NAMALWA (cell line): ENCODE measurements at places on chromosomes 3 and 15.

DNA sequence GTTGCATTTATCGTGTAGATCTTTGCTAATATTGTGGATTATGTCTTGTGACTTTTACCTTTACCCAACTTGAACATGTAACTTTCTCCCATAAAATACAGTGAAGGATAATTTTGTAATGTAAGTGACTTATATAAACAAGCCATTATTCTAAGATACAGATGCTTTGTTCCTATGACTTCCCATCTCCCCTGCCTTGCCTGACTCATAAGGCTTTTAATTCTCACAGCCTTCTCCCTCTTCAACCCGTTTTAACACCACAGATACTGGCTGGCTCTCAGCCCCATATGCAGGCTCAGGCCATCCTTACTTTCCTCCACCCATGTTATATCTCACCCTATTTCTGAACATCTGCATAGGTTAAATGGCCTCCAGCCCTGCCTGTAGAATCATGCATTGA lies 4.1 kb downstream of the CCNDBP1 start:
- DNase-seq: no peak

DNA sequence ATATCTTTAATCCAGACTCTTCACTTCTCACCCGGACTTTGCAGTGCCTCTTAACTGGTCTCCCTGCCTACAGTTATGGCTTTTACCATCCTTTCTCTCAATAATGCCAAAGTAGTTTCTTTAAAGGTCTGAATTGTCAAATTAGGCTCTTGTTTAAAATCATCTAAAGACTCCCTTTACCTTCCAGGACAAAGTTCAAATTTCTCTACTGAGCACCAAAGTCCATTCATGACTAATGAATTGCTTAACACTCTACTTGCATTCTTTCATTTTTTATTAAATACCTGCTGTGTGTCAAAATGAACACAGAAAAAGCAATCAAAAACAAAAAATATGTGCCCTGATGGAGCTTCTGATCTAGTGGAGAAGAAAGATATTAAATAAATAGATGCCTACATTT lies 472.4 kb upstream of the UBE2E2 start:
- DNase-seq: no peak

DNA sequence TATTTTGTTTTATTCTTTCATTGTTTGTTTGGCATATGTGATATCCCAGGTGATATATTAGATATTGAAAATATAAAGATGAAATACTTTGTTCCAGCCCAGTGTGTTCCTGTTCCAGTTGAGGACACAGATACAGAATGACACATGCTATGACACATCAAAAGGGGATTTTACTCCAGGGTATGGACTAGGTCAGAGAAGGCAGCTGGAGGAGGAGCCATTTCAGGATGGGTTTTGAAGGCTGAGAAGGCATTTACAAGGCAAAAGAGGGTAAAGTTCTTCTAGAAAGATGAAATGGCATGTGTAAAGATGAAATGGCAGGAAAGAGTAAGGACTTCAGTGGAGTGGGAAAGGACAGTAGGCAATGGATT lies 163.8 kb downstream of the ZIC1 start:
- no peak for DNase-seq

- DNase-seq: no peak
Observed at GRCh38 chr15:91911844-91912243, 58.3 kb downstream of the SLCO3A1 start.

DNA sequence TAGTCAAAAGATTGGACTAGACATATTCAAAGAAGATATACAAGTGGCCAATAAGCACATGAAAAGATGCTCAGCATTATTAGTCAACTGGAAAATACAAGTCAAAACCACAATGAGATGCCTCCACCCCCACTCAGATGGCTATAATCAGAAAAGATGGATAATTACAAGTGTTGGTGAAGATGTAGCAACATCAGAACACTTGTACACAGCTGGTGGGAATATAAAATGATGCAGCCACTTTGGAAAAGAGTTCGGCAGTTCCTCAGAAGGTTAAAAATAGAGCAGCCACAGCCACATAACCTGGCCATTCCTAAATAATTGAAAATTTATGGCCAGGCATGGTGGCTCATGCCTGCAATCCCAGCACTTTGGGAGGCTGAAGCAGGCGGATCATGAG lies 38.4 kb downstream of the HEG1 start:
- no peak for DNase-seq

DNA sequence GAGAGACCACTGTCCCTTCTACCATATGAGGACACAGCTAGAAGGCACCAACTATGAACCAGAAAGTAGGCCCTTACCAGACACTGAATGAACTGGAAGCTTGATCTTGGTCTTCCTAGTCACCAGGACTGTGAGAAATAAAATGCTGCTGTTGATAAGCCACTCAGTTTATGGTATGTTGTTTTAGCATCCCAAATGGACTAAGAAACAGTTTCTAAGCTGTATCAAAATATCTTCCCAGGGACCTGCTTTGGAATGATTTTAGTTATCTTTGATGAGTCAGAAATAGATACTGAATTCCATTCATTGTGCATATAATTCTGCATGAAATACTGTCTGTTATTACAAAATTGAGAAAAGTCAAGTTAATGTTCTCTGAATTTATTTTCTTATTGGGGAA lies 18.6 kb downstream of the WDR76 start:
- no peak for DNase-seq
